ENCODE measurements at places on chromosomes 1 and 21.

- DNase-seq: peak; percentile 95
Measured at GRCh38 chr1:184890539-184890973, 83.8 kb downstream of the NIBAN1 start.

DNA sequence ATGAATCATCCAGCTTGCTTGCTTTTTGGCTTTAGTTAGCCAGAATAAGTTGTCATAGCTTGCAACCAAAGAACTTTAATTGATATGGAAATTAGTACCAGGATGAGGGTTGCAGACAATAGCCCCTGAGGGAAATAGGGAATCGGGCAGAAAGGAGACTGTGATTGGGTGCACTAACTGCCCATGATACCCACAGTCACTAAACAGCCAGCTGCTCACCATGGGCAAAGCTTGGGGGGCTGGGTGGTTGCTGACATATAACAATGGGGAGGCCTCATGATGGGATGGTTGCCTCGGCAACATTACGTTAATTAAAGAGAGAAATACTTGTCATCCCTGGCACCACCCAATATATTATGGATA lies 17.8 kb upstream of the PLA2G2E start:
- no peak for DNase-seq

GRCh38 chr1:175200678-175201521 lies 8.3 kb upstream of the KIAA0040 start:
- DNase-seq: no peak

GRCh38 chr1:74517599-74518051 lies 5.2 kb upstream of the LRRC53 start:
- no peak for DNase-seq

GRCh38 chr1:222772996-222773379 lies 36.0 kb downstream of the FAM177B start:
- DNase-seq: no peak

GRCh38 chr21:34890724-34891612 lies 158.1 kb downstream of the RUNX1 start:
- no peak for DNase-seq

- DNase-seq: no peak
Measured at GRCh38 chr1:38791164-38791515, 68.4 kb downstream of the RRAGC start.

DNA sequence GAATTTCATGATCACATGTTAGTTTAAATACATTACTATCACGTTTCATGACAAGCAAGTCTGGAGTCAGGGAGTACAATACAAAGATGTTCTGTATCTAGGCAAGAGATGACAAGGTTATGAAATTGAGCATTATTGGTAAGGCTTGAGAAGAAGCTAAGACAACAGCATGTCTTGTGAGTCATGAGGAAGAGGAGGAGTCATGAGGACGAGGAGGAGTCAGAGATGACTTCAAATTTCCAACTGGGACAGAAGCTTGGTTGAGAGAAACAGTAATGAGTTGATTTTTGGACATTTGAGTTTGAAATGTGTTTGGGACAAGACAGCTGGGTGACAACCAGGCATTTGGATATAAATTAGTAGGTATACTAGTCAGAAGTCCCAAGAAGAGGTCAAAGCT lies 4.3 kb upstream of the UBE2U start:
- DNase-seq: no peak

DNA sequence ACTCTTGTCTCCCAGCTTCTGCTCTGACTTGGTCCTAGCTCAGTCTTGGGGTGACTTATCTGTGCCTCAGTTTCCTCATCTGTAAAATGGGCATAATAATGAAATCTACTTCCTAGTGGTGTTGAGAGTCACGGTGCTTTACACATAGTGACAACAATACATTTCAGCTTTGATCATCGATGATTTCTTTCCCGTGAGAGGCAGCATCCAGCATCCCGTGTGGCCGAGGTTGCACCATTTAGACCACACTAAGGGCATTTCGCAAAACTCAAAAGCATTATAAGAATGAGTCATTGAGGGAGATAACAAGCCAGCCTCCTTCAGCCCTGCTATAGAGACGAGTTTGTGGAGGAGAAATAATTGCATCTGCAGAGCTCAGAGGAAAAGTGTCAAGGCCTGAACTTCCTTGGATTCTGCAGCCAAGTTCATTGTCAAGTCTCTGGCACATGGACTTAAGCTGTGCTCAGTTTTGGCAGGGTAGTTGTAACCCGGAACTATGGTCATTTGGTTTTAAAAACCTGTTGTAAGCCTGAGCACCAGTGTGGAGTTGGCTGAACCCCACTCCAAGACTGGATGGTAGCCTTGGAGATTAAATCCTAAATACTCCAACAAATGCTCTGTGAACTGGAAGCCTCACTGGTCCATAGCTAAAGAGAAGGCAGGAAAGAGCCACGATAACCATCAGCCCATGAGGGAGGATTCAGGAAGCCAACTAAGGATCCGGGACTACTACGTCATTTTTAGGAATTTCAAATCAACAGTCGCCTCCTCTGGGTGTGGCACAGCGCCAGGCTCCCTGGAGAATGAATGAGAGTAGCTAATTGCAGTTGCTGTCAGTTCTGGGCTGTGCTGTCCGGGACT lies 64.2 kb downstream of the TCP10L start:
- DNase-seq: peak; percentile 43

DNA sequence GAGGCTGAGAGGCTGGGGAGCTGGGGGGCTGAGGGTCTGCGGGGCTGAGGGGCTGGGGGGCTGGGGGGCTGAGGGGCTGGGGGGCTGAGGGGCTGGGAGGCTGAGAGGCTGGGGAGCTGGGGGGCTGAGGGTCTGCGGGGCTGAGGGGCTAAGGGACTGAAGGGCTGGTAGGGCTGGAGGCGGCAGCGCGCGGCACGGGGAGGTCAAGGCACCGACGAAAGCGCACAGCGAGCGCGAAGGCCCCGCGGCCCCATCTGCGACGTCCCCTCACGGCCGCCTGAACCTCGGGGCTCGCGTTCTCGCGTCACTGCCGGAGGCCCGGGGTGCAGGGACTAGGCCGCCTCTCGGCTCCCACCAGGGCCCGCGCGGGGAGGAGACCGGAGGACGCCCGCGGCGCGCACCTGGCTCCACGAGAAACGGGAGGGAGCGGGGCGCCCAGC lies 356 bp downstream of the INTS11 start:
- DNase-seq: no peak

- no peak for DNase-seq
Measured at GRCh38 chr1:45297666-45298356, 28.9 kb upstream of the HPDL start.

- DNase-seq: no peak
Measured at GRCh38 chr1:159951551-159951950, 2.5 kb downstream of the SLAMF9 start.
